ENCODE measurements at places on chromosomes 5 and 9.
A peak's percentile ranks its signal among the peaks of the same experiment; 100 is the strongest.

- no peak for DNase-seq
Observed at GRCh38 chr5:176908675-176909368, 9.7 kb upstream of the HK3 start.

- no peak for DNase-seq
Observed at GRCh38 chr9:81976351-81976750, 12.2 kb upstream of the SPATA31D1 start.

DNA sequence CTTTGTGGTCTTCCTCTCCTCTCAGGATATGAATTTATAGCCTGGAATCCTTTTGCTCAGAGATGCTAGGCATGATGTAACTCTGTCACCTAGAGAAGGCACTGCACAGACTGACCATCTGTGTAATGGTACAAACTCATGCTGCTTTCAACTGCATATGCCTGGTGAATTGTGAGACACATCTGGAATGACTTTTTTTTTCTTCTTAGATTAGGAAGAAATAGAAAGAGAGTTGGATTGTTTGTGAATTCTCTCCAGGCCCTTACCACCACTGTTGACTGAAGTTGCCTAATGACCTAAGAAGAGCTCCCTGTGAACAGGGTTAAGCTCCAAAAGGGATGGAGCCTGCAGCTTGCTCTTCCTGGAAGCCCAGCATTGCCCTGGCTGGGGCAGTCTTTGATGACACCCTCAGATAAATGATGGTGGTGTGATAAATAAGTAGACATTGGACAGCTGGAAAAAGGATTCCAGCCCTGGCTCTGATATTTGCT is 47.8 kb upstream of the TRIM32 start:
- DNase-seq, result no peak

DNA sequence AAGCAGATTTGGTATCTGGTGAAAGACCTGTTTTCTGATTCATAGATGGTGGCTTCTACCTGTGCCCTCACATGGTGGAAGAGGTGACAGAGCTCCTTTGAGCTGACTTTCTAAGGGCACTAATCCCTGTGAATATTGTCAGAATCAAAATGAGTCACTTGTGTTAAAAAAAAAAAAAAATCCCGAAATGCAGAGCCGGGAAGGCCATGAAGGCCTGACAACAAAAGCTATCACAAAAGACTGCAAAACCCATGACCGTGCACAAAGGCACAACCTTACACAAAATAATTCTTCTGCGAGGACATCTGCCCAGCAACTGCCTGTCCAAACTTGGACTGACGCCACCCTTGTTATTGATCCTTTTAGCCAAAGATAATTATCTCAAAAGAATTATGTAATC is 19.6 kb upstream of the UBTD2 start:
- DNase-seq, result no peak

DNA sequence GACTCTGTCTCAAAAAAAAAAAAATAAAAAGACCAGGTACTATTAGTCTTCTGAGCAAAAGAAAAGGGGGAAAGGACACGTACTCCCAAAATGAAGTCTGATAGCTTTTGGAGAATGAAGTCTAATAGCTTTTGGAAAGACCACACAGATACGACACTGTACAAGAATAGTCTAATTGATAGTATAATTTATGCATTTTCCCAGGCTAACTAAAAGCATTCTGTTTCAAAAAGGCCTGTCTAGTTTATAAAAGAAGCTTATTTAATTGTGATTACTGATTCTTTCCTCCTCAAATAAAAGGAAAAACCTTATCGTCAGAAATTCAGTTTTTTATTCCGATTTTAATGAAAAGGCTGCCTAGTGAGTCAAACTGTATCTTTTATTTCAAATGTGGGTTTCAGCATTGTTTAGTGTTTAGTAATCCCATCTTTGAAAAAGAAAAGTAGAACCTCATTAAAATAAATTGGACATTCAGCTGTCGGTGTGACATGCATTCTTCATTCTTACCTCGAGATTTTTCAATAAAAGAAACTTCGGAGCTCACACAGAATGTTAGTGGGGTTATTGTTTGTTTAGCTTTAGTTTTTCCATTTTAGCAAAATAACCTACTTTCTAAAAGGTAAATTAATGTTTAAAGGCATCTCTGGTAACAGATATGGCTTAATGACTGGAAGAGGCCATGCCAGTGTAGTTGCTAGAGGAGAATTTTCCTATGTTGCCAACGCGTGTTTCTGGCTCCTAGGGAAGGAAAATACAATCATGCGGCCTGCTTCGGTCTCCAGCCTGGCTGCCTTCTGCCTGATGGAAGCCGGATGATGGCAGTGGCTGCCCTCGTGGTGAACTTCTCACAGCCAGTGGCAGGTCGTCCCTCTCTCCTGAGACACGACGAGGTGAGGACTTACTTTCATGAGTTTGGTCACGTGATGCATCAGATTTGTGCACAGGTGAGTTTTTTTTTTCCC is 70.0 kb downstream of the NLN start:
- no peak for DNase-seq

- no peak for DNase-seq
Observed at GRCh38 chr5:121399879-121400278, 451.8 kb upstream of the FTMT start.

DNA sequence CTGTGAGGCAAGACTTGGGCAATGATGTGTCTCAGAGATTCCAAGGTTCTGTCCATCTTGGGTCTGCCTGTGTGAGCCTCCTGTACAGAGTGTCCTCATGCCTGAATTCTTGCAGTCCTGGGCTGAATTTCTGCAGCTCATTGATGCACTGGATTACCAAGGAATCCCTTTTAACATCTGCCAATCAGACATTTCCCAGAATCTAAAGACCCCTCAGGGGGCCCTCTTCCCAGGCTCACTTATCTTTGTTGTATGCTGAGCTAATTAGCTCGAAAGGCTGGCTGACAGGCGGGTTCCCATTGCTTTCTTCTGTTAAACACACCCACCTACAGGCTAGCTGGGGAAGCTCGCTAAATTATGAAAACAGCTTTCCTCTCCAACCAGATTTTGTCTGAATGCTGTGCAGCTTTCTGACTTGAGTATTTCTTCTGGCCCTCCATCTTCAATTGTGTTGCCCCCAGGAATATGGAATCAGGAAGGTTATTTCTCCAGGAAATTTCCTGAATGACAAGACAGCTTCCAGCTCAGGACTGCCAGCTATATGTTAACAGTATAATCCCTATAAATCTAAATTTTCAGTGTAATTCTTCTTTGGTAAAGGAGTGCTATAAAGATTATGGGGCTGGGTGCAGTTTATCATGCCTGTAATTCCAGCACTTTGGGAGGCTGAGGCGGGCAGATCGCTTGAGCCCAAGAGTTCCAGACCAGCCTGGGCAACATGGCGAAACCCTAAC is at the start of gene LIX1:
Gene LIX1 (minus strand): TSS at position 91 of the 734 bp plus-strand sequence. CDS start 35 bp downstream, at position 56.
- no peak for DNase-seq

- DNase-seq, result no peak
Observed at GRCh38 chr5:132493241-132493640, 2.7 kb upstream of the IRF1 start.

DNA sequence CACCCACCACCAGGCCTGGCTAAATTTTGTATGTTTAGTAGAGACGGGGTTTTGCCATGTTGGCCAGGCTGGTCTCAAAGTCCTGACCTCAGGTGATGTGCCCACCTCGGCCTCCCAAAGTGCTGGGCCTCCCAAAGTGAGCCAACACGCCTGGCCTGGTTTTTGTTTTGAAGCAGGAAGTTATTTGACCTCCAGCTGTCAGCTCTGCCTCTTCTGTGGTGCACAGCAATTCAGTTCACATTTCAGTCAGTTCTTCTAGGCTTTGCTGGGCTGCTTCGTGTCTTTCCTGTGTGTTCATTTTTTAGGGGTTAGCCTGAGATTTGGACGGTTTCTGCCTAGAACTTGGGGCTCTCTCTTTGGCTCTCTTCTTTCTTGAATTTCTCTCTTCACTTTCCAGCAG is 8.9 kb downstream of the LCN1 start:
- DNase-seq, result no peak

- DNase-seq, result peak; percentile 71
Observed at GRCh38 chr5:40223884-40224402, 455.8 kb upstream of the PTGER4 start.

DNA sequence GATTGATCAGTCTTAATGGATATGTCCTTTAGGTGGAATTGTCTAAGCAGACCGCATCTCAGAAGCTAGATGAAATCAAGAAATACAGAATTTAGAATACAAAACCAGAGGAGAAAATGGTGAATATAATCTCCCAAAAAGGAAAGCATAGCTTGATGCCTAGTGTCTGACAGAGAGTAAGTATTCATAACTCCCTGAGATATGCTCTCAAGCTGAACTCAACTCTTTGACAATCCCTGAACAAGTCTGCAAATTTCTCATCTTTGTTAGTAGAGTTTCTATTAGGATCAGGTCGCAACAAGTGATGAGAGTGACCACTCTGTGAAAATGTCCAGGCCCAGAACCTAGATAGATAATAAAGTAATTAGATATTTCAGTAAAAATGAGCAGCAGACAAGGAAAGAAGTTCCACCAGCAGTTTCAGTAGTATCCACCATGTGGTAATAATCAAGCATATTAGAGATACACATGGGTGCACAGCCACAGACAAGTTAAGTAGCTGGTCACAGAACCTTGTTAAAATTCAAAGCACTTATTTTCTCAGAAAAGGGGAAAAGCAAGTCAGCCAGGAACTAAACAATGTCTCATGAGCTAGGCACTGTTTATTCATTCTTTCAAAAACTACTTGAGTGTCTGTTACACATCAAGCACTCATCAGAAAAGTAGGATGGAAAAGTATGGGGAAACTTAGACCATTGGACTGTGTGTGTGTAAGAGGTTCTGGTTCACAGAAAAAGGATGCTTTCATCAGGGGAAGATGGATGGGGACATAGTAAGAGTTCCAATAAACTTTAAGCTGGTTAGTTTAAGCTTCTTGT is 481.5 kb upstream of the TUSC1 start:
- no peak for DNase-seq

DNA sequence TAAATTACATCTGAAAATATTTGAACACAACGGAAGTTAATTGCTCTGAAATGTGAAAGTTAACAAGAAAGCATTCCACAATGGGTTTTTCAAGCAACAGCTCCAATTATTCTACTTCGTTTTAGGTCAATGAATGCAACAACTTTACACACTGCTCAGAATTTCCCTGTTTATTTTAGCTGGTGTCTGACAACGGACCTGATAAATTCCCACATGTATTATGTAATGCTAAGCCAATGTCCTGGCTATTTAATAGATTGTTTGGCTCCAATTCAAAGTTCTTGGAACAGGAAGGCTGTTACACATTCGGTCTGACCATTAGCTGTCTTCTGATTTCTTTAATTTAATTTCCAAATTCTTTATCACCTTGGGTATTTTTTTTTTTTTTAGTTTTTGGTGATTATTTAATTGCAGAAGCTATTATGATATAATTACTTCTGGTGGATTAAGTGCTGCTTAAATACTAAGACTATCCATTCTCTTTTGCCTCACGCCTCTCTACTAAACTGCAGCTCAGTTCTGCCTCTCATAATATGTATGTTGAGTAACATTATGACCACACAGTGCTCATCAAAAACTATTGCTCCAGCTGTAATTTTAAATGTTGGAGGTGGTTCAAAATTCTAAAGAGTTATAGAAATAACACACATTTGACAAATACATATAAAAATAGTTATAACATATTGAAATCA is 57.9 kb downstream of the MEF2C start:
- peak; percentile 22 for DNase-seq

- no peak for DNase-seq
Observed at GRCh38 chr9:89342948-89343347, 24.6 kb downstream of the SECISBP2 start.

DNA sequence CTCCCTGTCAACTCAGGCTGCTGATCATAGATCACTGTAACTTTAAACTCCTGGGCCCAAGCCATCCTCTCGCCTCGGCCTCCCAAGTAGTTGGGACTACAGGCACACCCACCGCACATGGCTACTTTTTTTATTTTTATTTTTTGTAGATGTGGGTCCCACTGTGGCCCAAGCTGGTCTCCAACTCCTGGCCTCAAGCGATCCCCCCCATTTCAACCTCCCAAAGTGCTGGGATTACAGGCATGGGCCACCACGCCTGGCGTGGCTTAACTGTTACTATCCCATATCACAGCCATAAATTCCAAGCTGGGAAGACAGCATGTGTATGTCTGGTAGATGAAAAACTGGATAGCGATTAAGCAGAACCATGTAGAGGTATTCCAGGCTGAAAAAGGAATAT is 1.0 kb downstream of the HDAC3 start:
- no peak for DNase-seq

DNA sequence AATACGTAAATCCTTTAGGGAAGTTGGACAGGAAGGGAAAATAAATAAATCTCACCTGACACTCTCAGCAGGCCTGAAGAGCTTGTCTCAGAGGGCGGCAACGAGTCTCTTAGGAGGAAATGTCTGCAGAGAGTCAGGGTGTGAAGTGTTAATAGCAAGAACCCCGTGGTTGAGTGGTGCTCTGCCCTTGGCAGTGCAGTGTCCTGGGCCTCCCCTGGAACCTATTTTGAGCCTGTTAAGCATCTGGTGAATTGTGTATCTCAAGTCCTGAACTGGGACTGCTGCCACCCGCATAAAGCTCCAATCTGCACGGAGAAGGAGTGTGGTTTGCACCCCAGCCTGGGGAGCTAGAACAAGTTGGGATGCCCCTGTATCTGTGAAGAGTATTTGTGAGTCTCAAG is 211.8 kb downstream of the GOLPH3 start:
- DNase-seq, result no peak

DNA sequence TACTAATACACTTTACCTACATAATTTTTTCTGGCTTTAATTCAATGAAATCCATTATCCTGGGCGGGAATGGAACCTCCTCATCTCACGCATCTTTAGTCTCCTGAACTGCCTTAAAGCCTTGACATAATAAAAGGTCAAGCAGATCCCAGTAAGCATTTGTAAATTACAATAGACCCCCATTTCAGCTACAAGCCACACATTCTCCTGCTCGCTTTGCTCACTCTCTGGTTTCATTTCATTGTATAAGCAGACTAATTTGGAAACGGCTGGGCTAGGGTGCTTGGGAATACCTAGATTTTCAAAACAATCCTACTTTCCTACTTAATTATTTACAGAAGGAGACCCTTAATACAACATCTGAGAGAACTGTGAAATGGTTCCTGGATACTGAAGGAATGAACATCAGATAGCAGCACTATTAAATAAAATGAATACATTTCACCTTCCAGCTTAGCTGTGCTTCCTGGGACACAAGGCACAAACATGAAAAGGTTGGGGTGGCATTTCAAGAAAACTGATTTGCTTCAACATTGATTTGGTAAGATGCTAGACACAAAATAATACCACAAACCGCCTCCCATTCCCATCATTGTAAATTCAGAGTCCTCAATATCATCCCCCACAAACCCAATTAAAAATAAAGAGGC is 1.5 kb downstream of the JAKMIP2 start:
- no peak for DNase-seq

- DNase-seq, result no peak
Observed at GRCh38 chr5:157214415-157214814, 33.8 kb downstream of the ITK start.

Data from NCI-H226 (cell line).